Fibroblast of upper back skin (primary cell): ENCODE measurements at places on chromosomes 16 and 17.

DNA sequence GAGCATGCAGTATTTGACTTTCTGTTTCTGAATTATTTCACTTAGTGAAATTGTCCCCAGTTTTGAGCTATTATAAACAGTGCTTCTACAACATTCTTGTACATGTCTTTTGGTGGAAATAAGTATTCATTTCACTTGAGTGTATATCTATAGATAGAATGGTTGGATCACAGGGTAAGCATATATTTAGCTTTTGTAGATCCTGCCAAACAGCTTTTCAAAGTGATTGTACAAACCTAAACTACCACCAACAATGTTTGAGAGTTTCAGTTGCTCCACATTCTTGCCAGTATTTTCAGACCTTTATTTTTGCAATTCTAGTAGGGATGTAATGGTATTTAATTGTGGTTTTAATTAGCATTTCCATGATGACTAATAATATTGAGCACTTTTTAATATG is 91.6 kb downstream of the CCT6B start:
- no peak for DNase-seq

- no peak for DNase-seq
Measured at GRCh38 chr16:25213709-25214397, 2.9 kb upstream of the AQP8 start.

DNA sequence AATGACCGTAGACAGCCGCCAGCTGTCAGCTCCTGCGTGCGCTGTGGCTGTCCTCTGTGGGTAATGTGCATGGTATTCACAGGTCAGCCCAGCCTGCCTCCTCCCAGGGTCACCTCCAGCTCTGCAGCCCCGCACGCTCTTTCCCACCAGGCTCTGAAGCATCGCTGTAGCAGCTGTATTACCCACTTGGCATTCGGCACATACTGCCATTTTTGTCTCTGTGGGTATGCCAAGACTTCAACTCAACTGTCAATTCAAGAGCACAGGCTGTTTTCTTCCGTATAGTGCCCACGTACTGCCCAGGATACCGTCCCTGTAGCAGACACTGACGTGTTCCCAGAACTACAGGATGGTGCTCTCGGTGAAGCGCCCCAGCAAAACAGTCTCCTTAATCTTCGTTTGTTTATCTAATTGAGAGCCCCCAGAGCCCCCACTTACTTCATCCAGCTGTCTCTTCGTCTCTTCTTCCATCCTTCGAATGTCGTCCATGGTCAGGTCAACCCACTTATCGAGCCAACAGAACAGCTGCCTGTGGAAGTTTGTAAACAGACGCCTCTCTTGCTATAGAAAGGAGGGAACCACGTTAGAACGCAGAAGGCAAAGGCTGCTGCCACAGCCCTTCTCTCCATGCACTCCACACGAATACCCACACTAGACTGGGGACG is 17.4 kb upstream of the INPP5K start:
- no peak for DNase-seq

DNA sequence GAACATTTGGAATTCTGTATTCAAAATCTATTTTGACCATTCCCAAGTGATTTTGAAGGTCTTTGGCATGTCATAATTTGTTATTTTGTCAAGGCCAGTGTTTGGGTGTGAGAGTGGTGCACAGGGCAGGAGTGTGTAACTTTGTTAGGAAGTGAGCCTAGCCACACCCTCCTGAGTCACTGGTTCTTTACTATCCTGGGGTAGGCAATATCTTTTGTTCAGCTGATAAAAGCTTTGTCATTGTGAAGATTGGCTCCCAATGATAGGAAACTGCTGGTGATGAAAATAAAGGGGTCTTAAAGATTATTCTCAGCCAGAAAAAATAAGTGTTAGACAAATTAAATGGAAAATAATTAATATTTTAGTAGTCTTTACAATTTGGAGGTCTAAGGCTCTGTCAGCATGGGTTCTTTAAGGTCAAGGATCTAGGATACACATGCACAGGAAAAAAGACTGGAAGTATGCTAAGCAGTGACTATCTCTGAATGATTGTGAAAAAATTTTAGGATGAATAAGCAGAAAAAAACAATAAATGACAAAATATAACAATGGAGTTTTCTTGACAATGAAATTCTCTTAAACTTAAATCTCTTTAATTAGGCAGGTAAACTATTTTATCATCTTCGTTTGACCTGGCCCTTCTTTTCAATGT is 5.1 kb downstream of the UBN1 start:
- DNase-seq: peak; percentile 2

- DNase-seq: peak; percentile 77
Measured at GRCh38 chr17:72764632-72765041, 327.9 kb downstream of the SLC39A11 start.

DNA sequence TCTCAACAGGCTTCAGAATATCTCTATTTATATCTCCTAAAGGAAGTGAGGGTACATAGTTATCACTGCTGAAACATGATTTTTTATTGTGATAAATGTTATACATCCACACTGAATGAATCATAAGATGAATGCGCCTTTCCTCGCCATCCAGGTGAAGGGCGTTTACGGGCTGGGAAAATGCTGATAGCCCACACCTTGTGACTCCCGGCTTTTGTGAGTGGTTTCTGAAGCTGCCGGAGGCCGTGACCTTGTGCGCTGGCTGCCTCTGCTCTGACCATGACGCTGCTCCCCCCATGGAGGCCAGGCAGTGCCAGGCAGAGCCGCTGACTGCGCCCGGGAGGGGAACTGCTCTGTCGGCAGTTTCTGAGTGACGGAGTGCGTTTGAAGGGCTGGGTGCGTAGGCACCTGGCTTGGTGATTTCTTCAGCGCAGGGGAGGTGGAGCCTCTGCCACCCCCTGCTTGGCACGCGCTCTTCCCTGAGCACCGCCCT is 97.2 kb downstream of the RAP1GAP2 start:
- DNase-seq: no peak

DNA sequence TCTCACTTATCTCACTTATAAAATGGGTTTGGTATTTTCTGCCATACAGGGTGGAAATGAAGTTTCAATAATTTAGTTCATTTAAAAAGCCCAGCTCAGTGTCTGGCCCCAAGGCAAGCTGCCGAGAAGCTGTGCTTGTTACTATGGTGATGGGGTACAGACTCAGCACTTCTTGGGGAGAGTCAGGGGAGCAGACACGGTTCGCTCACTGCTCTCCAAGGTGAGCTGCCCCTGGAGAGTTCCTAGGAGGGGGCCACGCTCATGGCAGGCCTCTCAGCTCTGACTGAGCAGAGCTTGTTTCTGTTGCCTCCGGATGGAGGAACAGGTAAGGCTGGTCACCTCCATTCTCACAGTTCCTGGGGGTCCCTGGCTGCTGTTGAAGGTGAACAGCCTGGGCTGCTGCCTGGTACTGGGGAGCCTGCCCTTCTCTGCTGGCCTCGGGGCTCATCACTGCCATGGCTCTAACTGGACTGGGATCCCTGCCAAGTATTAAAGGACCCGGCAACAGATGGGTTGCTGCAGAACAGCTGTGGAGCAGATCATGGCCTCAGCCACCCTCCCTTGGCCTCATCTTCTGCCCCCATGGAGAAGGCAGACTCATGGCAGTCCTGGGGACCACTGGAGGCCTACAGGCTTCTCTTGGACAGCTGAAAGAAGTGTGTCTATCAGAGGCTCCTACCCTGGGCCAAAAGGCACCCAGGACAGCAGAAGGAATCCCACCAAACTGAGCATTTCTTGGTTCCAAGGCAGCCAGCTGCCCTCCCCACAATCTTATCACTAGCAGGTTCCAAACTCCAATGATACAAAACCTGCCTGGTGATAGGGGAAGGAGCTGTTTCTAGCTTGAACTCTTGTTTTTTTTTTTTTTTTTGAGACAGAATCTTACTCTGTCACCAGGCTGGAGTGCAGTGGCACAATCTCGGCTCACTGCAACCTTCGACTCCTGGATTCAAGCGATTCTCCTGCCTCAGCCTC is 25.9 kb upstream of the SPATA32 start:
- DNase-seq: no peak

DNA sequence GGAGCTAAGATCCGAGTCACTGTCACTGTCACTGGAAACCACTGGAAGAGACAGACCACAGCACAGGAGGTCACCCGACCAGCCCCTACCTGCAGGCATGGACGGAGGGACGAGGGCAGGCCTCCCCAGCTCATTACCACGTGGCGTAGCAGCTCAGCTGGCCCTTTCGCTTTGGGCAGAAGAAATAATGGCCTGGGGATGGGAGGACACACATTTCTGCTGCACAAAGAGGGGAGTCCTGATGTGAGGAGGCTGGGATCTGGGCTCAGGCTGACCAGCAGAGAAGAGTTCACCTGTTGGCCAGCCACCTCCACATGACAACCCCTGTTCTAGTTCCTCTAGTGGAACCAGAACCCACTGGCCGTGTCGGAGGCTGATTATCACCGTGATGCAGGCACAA is 38.2 kb upstream of the DOC2B start:
- no peak for DNase-seq

- no peak for DNase-seq
Measured at GRCh38 chr17:61815863-61816503, 47.3 kb downstream of the BRIP1 start.
